ENCODE measurements at places on chromosomes 11 and 22.
A peak's percentile ranks its signal among the peaks of the same experiment; 100 is the strongest.

DNA sequence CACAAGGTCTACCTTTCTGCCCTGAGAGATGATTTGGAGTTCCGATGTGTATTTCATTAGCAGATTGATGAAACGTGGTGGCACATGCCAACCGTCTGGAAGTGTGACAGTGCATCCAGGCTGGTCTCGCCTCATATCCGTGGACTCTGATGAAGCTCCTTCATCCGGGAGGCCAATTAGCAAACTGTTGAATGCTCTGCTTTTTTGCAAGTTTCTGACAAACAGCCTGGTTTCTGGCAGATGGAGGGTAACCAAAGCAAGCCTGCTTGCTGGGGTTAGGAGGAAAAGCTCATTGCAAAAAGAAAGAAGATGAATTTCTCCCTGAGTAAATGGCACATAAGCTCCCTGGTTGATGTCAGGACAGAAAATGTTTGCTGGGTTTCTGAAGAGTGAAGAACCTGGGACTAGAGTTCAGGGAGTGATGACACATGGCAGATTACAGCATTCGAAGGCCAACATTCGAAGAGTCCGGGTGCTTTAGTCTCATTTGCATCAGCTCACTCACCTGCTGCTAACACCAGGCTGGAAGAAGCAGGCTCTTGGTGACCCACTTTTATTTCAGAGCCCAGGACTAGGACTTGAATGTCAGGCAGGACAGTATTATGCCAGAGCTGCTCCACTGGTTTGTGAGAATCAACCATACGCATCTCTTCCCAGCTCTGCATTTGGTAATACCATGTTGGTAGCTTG, 135.9 kb upstream of the TTC12 start:
- DNase-seq, result no peak

GRCh38 chr11:108025387-108026080, 16.8 kb downstream of the CUL5 start:
- DNase-seq, result no peak

- DNase-seq, result no peak
Observed at GRCh38 chr11:81253244-81253643, 1480.4 kb downstream of the FAM181B start.

DNA sequence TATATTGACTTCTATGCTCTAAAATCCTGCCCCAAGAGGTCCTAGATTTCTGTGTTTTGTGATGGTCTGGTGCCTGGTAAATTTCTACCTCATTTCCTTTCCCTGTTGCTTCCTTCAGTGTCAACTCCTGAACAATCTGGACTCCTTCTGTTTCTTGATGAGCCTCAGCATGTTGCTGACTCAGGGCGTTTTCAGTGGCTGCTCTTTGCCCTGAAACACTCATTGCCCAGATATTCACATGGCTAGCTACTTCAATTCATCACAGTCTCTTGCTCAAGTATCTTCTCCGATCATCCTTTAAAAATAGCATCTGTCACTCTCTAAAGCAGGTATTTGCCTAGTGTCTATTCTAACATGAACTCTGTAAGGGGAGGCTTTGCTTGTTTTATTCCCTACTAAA, 526.3 kb upstream of the RAG2 start:
- no peak for DNase-seq

GRCh38 chr11:111366560-111367410, 12.3 kb downstream of the POU2AF1 start:
- DNase-seq, result no peak

GRCh38 chr11:133930767-133931448, 25.9 kb downstream of the IGSF9B start:
- no peak for DNase-seq

GRCh38 chr22:35131525-35132000, 65.6 kb downstream of the ISX start:
- no peak for DNase-seq

DNA sequence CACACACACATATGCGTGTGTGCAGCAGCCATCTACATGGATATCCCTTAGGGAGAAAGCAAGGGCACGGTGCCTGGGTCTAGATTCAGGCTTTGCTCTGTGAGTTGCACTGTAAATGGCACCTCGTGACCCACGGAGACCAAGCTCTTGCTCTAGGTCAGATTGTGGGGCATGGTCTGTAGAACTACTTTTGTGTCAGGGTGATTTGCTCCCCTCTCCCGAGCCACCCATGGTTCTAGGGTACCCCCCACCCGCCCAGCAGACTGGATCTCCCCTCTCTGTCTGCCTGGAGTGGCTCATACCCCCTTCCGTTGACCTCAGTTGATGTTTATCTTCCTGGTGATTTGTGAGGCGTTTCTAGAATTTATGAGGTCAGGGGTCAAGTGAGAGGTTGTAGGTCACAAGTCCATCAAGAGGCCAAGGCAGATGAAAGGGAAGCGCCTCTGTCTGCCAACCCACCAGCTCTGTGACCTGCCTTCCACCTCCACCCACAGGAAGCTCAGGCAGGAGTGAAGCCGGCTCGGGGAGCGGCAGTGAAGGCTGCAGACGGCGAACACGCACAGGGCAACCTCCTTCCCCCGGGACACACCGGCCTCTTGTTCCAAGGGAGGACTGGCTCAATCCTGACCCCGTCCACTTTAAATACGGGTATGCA, 76.2 kb upstream of the TTLL12 start:
- no peak for DNase-seq

GRCh38 chr11:80816454-80816847, 1375.6 kb upstream of the TENM4 start:
- no peak for DNase-seq

DNA sequence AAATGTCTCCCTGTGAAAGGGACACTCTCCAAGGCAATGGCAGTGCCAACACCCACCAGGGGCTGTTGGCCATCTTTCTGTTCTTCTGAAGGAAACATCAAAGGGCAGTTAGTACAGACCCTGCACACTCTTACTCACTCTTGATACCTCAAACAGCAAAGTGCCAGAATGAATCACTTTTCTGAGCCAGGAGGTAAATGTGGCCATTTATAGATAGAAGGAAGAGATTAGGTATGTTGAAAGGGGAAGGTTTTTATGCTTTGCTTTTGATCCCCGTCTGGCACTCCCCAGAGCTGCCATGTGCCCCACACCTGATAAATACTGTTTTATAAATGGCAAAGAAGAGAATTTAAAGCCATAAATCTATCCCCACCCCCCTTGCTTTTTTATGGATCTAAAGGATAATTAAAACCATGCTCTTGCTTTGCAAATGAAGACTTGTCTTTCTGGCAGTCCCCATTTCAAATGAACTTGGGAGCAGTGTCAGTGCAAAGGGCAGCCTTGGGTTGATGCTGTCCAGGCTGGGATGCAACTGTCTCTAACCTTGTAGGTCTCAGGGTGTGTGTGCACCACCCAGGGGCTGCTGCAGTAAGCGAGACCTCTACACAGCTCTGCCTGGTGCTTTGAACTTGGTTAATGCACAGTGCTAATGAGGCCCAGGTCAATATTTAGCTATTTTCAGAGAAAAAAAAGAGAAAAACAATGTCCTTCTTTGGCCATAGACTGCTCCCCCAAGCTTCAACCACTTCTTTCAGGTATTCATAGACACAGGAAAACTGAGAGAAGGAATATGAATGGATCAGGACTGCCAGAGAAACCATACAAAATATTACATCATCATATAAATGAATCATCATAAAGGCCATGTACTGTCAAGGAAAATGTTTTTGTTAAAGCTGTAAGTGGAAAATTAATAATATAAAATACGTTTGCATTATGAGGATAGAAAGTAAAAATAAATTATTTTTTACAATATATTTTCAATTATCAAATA, 207.5 kb downstream of the ETS1 start:
- no peak for DNase-seq

- DNase-seq, result peak; percentile 57
Observed at GRCh38 chr11:130999086-130999485, 82.8 kb upstream of the SNX19 start.

DNA sequence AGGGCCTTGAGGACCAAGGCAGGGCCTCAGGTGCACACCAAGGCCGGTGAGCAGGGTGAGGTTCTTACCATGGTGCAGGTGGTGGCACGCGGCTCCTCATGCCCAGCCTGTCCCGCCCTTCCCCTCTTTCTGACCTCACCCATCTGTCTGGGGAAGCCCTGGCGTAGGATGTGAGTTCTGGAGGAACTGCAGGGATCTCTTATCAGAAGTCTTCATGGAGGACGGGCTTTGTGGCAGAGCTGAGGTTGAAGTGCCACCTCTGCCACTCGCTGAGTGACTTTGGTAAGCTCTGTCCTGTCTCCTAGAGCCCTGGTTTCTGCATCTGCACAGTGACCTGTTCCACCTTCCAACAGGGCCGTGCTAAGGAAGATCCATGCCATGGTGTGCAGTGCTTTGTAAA, 49.1 kb downstream of the LRRC32 start:
- DNase-seq, result no peak

- peak; percentile 32 for DNase-seq
Observed at GRCh38 chr22:46416520-46416871, 81.0 kb downstream of the TRMU start.

DNA sequence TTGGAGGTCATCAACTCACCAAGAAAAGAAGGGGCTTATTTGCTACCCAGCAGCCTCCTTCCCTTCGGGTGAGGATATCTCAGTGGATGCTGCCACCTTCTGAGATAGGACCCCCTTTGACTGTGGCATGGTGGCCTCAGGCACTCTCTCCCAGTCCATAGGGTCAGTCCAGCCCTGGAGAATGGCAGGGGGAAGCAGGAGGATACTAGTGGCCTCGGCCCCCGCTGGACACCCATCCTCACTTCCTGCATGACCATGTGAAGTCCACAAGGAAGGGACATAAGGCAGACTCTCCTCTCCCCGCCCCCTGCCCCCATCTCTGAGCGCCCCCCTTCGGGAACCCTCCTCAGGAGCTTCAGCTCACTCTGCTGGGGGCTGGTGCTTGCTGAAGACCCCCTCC, 24.4 kb downstream of the TPBGL start:
- no peak for DNase-seq

DNA sequence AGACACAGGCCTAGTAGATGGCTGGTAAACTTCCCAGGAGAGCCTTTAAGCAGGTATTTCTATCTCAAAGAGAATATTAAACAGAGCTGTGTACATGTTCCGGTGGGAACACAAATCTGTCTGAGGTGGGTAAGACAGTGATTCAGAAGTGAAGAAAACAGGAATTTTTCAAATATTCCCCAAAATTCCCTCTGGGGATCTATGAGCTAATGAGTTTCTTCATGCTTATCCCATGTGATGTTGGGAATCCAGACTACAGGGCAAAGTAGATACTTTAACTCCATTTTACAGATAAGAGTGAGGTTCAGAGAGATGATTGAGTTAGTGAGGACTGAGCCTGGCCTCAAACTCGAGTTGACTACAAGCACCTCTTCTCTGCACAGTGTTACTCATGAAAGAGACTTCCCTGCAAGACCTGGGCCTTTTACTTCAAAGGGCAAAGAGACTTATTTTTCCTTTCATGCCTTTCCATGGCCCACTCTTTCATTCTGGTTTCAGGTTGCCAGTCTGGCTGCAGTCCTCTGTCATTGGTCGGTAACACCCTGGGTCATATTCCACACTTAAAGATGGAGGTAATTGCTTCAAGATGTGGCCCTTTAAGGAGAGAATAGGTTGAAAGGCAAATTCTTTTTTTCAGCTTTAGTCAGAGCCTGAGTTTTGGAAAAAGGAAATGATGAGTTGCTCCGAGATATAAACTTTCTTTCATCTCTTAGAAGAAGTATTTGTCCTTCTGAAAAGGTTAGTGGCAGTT, 70.1 kb downstream of the CYB5R2 start:
- DNase-seq, result peak; percentile 54

- DNase-seq, result no peak
Observed at GRCh38 chr11:129374993-129375750, 476 bp upstream of the BARX2 start.

GRCh38 chr11:113873236-113873626, 2.1 kb downstream of the USP28 start:
- no peak for DNase-seq

- no peak for DNase-seq
Observed at GRCh38 chr11:15649371-15650104, 534.8 kb downstream of the INSC start.

- DNase-seq, result peak; percentile 54
Observed at GRCh38 chr11:124195189-124195734, 12.1 kb downstream of the OR10D3 start.

DNA sequence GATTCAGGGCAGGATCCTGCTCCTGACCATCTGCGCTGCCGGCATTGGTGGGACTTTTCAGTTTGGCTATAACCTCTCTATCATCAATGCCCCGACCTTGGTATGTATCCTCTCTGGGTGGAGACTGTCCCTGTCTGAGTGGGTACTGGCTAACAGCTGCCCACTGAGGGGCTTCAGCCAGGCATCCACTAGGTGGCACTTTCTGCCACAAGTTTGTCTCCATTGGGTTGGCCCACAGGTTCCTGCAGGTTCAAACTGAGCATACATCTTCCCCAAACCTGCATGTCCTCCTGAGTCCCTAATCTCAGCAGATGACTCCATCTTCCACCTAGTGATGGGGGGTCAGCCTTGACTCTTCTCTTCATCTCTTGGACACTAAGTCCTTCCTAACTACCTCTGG, 4.4 kb downstream of the SLC2A11 start:
- DNase-seq, result peak; percentile 43

- DNase-seq, result no peak
Observed at GRCh38 chr22:26479043-26479791, 4.4 kb downstream of the HPS4 start.

GRCh38 chr11:19196432-19196831, 5.4 kb downstream of the CSRP3 start:
- DNase-seq, result no peak

DNA sequence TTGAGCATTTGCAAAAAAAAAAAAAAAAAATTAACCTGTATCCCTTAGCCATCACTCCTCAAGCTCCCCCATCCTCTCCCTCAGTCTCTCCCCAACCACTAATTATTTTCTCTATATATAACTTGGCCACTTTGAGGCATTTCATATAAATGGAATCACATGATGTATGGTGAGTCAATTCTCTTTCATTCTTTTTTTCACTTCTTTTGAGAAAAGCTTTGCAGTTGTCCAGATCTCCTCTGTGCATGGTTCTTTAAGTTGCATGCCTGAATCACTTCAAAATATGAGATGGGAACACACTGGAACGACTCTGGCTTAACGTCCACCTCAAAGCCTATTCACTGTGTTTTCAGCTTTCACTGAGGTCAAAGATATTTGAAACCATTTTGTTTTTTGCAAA, 40.7 kb downstream of the SHANK2 start:
- DNase-seq, result no peak

DNA sequence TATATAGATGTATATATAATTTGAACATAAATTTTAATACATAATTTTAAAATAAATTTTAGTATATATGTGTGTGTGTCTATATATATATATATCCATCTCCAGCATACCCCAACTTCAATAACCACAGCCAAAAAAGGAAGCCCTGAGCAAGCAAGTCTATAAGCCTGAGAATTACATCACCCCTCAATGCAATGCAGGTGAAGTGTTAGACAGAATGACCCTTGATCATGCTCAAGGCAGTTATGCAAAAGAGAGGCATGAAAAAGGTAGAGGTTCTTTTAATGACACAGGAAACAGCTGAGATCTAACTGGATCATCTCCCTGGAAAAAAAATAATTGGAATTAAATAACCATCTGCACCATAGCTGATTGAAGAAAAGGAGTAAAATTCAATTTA, 557.9 kb upstream of the ANO5 start:
- DNase-seq, result no peak
